ENCODE measurements at places on chromosomes 5 and 9.

DNA sequence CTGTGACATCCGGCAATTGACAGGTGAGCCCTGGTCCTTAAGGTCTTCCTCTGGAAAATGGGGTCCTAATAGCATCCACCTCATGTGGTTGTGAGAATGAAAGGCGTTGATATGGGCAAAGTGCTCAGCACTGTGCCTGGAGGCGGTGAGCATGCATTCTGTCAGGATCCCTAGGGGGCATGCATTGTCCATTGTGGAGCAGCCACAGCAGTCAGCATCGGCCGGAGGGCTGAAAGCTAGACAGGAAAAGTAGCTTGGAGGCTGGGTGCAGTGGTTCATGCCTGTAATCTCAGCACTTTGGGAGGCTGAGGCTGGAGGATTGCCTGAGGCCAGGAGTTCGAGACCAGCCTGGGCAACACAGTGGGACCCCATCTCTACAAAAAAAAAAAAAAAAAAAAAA is 122.2 kb downstream of the LHX2 start:
- DNase-seq = no peak

DNA sequence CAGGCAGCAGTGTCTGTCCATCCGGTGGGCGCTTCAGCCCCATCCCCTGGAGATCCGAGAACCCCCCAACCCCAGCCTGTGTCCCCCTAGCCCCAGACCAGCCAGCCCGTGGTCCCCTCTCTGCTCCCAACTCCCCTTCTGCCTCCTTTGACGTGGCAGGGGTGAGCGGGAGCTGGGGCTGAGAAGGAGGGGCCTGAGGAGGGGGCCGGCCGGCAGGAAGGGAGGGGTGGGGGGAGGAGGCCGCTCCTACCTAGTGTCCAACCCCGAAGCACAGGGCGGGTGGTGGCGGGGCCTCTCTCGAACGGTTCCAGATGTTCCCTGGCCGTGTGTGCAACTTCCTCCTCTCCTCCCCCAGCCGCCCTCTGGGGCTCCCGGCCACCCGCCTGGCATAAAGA is 31.0 kb downstream of the GOLGA2 start:
- DNase-seq = no peak

DNA sequence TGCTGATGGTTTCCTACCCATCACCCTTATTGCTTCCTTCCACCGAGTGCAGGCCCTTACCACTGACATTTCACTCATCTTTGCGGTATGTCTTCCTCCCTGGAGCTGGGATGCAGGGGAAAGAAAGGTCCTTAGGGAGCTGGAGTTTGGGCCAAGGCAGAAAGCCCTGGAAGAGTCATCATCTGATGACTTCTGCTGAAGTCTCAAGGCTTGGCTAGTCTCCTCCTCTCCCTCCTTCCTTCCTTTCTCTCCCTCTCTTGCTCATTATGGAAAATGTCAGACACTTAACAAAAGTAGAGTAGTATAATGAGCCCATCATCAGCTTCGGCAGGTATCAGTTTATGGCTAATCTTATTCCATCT is 40.0 kb downstream of the LARP1 start:
- no peak for DNase-seq

- DNase-seq = no peak
These were observed 68.3 kb downstream of the ADAMTS2 start for GRCh38 chr5:179276838-179277395.

DNA sequence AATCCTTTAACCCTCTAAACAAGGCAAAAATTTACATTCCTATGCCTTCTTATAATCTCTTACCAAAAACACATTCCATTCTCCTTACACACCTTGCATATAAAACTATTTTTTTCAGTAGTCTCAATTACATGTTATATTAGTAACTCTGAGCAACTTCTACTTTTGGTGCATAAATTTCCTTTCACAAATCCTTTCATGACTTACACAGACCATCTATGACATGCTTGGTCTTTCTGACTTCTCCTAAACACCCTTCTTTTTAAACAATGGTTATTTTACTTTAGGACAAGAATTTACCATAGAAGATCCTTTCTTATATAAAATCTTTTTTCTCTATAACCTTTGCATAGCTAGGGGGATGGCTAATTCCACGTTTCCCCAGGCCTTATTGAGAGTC is 208.0 kb upstream of the ARRDC3 start:
- DNase-seq = no peak

DNA sequence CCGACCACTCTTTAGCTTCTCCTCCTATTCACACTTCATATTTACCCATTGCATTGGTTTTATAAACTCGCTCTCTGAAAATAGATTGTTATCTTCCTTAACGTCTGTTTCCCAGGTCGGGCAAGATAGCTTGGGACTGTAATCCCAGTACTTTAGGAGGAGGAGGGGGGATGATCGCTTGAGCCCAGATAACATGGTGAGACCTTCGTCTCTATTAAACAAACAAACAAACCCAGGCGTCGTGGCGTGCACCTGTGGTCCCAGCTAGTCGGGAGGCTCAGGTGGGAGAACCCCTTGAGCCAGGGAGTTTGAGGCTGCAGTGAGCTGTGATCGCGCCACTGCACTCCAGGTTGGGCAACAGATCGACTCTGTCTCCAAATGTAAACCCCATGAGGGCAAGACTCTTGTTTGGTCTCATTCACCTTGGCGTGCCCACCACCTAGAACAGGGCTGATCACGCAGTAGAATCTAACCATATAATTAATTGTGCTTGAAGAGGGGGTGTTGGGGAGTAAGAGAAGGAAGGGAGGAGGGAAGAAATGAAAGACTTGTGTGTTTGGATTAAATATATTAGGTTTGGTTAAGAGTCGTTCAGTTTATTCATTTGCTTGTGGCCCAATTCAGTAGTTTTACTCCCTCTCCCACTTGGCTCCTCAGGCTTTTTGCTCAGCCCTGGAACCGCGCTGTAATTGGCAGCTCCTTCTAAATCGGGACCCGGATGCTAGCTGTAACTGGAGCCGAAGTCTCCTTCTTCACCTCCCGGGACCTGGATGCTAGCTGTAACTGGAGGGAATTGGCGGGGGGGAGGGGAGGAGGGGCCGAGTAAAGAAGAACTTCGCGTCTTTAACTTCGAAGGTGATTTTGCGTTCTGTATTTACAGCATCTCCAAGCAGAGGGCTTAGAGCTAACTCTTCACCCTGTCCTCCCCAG is 24.9 kb downstream of the CDKN2A start:
- DNase-seq = no peak

GRCh38 chr5:150517272-150518152 is 9.6 kb downstream of the NDST1 start:
- DNase-seq = no peak

- DNase-seq = no peak
These were observed 133.5 kb upstream of the DAP start for GRCh38 chr5:10894445-10895054.

- no peak for DNase-seq
These were observed 115.4 kb upstream of the GAS1 start for GRCh38 chr9:87062746-87063145.

- DNase-seq = no peak
These were observed 166.1 kb downstream of the MACROH2A1 start for GRCh38 chr5:135232958-135233357.

DNA sequence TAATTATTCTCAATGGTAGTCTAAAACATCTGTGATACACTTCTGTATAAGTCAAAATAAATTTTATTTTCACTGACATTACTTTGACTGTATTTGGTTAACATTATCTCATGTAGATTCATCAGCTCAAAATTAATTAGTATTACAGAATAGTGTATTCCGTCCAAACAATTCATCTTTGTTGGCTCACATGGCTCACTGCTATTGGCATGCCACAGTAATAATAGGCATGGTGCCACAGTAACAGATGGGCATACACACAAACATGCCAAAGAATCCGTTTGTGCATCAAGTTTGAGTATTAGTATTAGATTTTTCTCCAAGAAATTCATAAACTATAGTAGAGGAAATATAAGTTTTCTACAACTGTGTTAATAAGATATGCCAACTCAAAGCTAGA is 14.2 kb downstream of the AP3B1 start:
- no peak for DNase-seq

GRCh38 chr5:123813937-123814624 is 302.1 kb downstream of the CSNK1G3 start:
- DNase-seq = no peak

DNA sequence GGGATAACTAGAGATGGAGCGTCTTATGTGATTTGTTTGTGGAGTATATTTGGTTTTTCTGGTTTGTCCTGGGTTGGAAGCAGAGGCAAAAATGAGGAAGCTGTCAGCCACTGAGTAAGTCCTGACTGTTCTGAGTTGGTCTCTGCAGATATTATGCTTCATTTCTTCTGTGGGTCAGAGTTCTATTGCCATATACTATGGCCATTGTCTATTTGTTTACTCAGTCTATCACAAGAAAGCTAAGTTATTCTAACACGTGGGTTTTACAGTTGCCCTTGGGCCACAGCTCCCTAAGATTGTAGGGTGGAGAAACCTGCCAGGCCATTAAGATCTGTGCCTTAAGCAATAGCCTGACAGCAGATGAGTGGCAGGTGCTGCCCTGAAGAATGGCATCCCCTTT is 3.0 kb upstream of the CTSV start:
- DNase-seq = no peak

DNA sequence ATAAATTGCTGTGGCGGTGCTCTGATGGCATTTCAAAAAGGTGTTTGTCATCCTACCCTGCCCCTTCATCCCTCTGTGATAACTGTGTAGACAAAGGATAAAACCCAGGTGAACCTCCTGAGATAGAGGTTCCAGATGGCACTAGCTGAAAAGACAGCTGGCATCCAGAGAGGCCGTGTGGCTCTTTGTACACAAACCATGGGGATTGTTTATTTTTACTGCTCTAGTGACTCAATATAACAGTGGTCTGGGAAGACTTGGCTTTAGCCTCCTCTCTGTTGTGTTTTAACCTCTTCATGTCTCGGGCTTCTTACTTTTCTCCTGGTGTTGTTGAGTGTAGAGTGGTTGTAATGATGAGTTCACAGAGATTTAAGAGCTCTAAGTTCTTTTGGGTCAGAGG is 48.8 kb downstream of the SH3GL2 start:
- DNase-seq = no peak

GRCh38 chr5:159135896-159136531 is 36.3 kb upstream of the EBF1 start:
- DNase-seq = no peak

GRCh38 chr5:172769342-172769615 is 1.7 kb downstream of the DUSP1 start:
- no peak for DNase-seq

- DNase-seq = peak; percentile 56
These were observed 2.0 kb downstream of the BRD3 start for GRCh38 chr9:134065612-134066419.

GRCh38 chr9:38090170-38090569 is 21.1 kb upstream of the SHB start:
- DNase-seq = no peak

DNA sequence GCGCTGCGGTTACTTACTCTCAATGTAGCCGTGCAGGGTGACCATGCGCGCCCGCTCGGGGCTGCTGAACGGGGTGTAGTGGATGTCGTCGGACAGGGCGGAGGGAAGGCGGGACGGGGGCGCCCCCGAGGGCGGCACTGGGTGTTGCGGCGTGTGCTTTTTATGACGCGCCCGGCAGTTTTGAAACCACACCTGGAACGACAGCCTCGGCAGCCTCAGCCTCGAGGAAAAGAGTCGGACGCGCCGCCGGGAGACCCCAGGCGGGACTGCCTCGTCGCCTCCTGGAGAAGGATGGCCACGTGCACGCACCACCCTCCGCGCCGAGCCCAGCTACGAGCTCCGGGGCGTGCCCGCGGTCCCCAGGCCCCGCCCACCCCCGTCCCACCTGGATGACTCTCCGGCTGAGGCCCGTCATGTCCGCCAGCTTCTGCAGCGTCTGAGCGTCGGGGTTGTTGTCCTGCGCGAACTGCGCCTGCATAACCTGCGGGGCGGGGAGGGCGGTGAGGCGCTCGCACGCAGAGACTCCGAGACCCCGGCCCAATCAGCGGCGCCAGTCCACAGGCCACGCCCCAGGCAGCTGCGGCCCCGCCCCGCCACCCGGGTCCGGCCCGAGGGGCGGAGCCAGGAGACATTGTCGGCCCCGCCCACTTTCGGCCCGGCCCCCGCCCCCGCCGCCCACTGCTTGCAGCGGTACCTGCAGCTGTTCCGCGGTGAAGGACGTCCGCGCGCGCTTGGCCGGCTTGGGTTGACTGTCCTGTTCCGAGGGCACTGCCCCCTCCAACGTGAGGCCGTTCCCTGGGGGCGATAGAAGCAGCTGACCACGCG is 15.0 kb downstream of the LHX6 start:
- DNase-seq = peak; percentile 22

GRCh38 chr9:110994771-110995241 is 43.5 kb downstream of the LPAR1 start:
- DNase-seq = no peak

- no peak for DNase-seq
These were observed 9.2 kb upstream of the RARS1 start for GRCh38 chr5:168477060-168477459.

GRCh38 chr5:161847447-161847846 is 473 bp upstream of the GABRA1 start:
- no peak for DNase-seq

- DNase-seq = no peak
These were observed 66.0 kb upstream of the SMIM15 start for GRCh38 chr5:61228229-61228628.

DNA sequence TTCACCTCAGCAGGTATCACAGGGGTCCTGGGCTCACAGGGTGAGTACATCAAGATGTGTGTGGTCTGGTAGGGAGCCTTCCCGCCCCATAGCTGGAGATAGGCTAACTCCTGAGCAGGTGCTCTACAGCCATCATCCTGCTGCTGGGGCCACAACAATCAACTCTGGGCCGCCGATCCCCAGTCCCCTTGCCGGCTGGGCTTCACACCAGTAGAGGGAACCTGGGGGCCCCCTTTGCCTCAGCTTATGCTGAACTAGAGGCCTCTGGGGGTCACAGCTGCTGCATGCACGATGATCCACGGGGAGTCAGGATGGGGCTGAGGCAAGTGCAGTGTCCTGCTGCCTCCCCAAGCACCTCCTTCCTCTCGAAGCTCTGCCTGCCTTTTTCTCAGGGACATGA is 46.5 kb downstream of the IRF1 start:
- DNase-seq = no peak

GRCh38 chr5:154860123-154860522 is 1.7 kb downstream of the CNOT8 start:
- DNase-seq = no peak

DNA sequence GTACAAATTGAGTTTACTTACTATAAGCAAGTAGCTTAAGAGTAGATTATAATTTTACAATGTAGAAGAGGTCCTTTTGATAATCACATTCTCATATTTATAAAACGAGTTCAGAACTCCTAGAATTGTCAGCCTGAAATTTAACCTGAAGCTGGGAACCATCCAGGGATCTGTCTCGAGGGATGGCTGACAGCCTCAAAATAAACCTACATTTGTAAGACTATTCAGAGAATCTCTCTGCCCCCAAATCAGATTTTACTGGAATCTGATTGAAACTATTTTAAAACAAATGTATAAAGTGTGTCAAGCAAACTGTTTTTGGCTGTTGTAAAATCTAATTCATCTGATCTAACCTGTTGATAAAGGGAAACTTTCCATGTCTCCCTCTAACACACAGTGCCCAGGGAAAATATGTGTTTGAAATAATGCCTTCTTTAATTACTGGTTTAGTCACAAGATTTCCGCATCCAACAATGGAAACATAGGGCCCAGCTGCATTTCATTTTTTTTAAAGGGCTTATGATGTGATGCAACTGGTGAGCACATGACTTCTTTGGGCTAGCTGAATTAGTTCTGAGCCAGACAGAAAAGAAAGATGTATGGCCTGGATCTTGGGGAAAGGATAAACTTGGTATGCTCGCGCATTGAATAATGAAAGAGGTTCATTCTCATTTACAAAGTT is 30.3 kb downstream of the SLC25A46 start:
- no peak for DNase-seq

GRCh38 chr5:40306869-40307487 is 372.7 kb upstream of the PTGER4 start:
- no peak for DNase-seq

Measured in activated CD4-positive, alpha-beta T cell treated with anti-CD3 and anti-CD28 coated beads for 4 hours (primary cell).